ENCODE measurements at places on chromosomes 7 and 10. TPM values are rescaled to one million over a fixed set of nuclear protein-coding genes. Genes with fewer than 3 reads are reported as not detected.

Gene AZGP1
- total RNA-seq, result 85.5 TPM

Gene CFAP58
- 3.5 TPM for total RNA-seq

Gene MRLN
- not detected for total RNA-seq

Gene RHOBTB1
- 16.6 TPM for total RNA-seq

Gene RARRES2
- total RNA-seq, result 17.6 TPM

Gene IDI2
- 0.33 TPM for total RNA-seq

Gene AFAP1L2
- total RNA-seq, result 7.0 TPM

Gene CACNA2D1
- total RNA-seq, result 64.6 TPM

DNA sequence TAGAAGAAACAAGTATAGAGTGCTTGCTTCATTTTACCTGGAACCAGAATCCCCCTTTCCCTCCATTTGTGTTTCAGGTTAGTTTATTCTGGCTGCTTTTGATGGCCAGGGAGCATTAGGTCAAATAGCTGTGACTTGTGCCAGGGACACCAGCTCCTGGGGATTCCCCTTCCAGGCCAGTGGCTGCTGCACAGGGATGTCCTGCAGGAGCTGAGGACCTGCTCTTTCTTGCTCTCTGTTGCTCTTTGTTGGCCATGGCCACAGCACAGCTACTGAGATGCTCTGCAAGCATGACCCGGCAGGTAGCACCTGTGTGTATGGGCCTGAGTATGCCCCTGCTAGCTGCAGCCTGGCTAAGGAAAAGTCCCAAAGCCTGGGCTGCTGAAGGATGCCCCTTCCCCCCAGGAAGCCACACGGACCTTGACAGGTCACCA is 208.9 kb downstream of the EBF3 start:
- DNase-seq, result no peak

GRCh38 chr7:113562242-113562641 is 356.6 kb downstream of the PPP1R3A start:
- DNase-seq, result no peak

DNA sequence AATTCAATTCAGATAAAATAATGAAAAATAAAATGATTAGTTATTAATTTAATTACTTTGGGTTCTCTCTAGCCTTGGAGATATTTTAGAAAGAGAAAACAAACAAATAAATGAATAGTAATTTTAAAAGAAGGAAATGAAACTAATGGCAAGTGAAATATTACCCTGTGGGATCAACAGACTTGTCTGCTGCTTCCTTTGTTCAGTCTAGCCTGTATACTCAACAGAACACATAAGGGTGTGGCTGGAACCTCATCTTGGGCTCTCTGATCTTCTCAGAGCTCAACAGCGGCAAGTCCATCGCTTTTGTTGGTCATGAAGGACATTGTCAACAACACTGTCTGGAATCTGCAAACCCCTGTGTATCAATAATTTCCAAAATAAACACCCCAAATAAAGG is 904.9 kb downstream of the IPMK start:
- no peak for DNase-seq

GRCh38 chr10:79380125-79380945 is 33.1 kb downstream of the PPIF start:
- DNase-seq, result no peak

- no peak for DNase-seq
Measured at GRCh38 chr10:71038091-71038633, 149.8 kb upstream of the PCBD1 start.

DNA sequence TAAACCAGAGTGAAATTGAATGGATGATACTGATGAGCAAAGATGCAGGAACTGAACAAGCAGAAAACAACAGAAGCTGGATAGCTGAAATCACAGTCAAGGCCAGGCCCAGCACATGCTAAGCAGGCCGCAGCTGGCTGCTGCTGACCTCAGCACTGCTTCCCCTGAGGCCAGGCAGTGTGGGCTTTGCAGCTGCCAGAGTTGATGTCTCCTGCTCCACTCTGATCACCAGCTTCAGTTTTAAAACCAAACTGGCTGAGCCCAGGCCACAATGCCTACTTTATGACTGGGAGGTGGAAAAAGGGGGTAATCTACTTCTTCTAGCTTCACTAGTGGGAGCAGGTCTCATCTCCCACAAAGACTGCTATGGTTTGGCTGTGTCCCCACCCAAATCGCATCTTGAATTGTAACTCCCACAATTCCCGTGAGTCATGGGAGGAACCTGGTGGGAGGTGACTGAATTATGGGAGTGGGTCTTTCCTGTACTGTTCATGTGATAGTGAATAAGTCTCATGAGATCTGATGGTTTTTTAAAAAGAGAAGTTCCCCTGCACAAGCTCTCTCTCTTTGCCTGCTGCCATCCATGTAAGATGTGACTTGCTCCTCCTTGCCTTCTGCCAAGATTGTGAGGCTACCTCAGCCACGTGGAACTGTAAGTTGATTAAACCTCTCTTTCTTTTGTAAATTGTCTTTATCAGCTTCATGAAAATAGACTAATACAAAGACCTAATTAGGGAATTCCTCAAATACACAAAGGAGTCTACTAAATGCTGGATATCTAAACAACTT is 136.4 kb upstream of the ITGB1 start:
- DNase-seq, result peak; percentile 20

DNA sequence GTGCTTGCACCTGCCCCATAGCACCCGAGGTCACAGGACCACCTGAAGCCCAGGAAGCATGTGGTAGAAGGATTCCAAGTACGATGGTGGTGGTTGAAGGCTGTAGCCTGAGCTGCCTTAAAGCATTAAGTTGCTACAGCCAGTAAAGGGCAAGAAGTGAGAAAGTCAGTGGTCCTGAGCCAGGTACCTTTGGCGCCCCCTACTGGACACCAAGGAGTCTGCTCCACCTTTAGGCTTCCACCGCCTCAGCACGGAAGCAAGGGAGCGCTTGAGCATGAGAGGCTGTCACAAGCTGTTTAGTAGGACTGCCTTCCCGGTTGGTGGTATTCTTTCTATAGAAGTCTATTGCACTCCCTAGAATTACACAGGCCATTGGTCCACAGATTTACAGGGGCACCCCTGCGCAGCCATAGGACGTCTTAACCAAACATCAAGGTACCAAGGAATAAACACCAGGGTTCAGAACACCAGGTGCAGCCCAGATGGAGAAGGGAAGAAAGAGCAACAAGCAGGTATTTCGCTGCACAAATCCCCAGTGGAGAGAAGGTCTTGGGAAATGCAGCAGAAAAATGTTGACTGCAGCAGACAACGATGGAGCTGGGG is 2.2 kb downstream of the CRTAC1 start:
- peak; percentile 38 for DNase-seq
